ENCODE measurements at places on chromosomes 5 and 9. TPM values are rescaled to one million over a fixed set of nuclear protein-coding genes. Genes with fewer than 3 reads are reported as not detected.

Gene PCDHGC5
- polyA plus RNA-seq: not detected

Gene NADK2
- polyA plus RNA-seq: 4.1 TPM

Gene TMCO6
- 14.7 TPM for polyA plus RNA-seq

Gene SLC46A2
- not detected for polyA plus RNA-seq

Gene SPINK13
- not detected for polyA plus RNA-seq

Gene PCDHGA7
- polyA plus RNA-seq: not detected

Gene MARCOL
- polyA plus RNA-seq: not detected

Gene NCBP1
- polyA plus RNA-seq: 15.6 TPM

Gene PCDHGA3
- polyA plus RNA-seq: 0.23 TPM

Gene CFAP77
- not detected for polyA plus RNA-seq

Gene CDH6
- not detected for polyA plus RNA-seq

Gene MTX3
- 3.1 TPM for polyA plus RNA-seq

Gene SHLD3
- polyA plus RNA-seq: 5.1 TPM

Gene WNK2
- polyA plus RNA-seq: 0.18 TPM

Gene OR1Q1
- not detected for polyA plus RNA-seq

Gene TENT4A
- polyA plus RNA-seq: 1.6 TPM

Gene MAP3K1
- 69.8 TPM for polyA plus RNA-seq

Gene CATSPER3
- polyA plus RNA-seq: not detected

Gene PCDHAC2
- polyA plus RNA-seq: not detected

Gene C5orf24
- 9.4 TPM for polyA plus RNA-seq
